ENCODE measurements at places on chromosomes 2 and 18.

DNA sequence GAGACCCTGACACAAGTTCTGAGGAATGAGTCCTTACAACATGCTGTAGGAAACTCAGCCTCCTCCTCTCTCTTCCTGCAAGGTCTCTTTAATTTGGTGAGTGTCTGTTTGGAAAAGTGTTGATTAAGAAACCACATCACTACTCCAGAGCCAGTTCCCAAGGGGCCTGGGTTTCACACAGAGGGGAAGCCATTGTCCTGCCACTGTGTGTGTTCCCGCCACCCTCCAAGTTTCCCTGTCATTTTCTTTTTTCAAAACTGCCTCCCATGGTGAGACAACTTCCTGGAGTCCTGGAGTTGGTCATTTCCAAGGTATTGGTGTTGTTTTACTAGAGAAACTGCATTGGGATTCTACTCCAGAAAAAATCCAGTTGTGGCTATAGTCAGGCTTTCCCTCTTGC is 232.0 kb upstream of the PARD3B start:
- DNase-seq, result no peak

DNA sequence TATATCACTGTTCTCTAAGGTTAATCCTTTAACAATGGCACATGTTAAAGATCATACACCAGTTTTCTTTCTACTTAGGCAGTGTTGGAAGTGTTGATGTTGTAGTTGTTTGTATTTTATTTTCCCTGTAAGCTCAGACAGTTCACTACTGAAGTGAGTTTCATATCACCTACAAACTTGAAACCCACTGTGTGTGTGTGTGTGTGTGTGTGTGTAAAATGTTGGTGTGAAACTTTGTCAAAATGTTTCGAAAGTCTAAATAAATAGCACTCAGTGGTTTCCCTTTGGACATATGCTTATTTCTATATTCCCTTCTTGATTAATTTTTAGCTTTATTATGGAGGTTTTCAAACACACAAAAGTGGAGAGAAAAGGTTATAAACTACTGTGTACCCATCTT is 79.8 kb upstream of the CAVIN2 start:
- no peak for DNase-seq

GRCh38 chr2:24472416-24472815 is 18.6 kb upstream of the NCOA1 start:
- no peak for DNase-seq

DNA sequence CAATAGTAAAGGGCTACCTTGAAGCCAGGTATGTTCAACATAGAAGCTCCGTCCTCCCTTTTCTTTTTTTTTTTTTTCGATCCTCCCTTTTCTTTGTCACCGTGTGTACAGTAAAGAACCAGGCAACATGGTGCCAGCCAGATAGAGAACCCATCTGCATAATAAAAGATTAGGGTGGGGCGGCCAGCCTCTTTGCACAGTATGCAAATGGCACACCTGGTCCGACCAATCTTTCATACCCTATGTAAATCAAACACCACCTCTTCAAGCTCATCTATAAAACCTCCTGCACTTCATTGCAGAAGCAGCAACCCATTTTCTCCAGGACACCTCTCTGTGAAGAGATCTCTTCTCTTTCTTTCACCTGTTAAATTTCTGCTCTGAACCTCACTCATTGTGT is 7.3 kb upstream of the WDR33 start:
- no peak for DNase-seq

DNA sequence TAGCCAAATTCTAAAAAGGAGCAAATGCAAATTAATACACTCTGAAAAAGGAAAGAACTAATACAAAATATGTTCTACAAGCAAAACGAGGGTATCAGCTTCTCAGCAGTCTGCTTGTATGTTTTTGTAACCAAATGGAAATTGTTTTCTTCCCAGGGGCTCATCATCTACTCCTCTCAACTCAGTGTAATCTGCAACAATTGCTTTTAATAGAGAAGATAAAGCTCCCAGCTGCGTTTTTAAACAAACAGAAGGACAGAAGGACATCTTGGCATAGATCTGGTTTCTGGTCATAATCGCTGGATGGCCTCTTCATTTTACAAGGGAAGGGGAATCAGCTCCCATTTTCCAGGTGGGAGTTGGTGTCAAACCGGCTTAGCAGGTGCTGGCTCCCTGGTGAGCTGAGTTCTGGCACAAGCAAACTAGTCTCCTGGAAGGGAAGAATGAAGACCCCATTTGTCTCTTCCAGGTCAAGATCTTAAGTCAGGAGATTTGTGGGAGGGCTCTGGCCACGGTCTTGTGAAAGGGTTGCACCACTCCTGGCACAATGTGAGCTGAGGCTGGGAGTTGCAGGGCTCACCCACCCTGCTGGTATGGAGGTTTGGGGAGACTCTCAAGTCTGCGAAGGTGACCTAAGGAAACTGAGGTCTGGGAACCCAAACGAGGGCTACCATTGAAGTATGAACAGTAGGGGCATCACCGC is 41.6 kb downstream of the NPPC start:
- no peak for DNase-seq

GRCh38 chr2:150286730-150287362 is 200.6 kb downstream of the RND3 start:
- DNase-seq, result no peak

DNA sequence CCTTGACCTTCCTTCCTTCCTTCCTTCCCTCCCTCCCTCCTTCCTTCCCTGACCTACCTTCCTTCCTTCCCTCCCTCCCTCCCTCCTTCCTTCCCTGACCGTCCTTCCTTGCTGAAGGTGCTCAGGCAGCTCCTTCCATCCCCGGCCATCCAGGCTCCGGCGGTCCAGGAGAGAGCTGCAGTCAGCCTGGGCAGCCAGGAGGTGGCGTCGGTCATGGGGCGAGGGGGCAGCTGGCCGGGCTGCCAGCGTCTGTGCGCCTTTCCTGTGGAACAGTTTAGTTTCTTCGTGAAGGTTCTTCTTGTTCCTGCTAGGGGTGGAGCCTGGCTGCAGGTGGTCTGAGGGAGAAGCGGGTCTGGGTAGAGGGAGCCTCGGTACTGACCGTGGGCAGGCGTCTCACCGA is 15.7 kb downstream of the GPR35 start:
- peak; percentile 18 for DNase-seq

DNA sequence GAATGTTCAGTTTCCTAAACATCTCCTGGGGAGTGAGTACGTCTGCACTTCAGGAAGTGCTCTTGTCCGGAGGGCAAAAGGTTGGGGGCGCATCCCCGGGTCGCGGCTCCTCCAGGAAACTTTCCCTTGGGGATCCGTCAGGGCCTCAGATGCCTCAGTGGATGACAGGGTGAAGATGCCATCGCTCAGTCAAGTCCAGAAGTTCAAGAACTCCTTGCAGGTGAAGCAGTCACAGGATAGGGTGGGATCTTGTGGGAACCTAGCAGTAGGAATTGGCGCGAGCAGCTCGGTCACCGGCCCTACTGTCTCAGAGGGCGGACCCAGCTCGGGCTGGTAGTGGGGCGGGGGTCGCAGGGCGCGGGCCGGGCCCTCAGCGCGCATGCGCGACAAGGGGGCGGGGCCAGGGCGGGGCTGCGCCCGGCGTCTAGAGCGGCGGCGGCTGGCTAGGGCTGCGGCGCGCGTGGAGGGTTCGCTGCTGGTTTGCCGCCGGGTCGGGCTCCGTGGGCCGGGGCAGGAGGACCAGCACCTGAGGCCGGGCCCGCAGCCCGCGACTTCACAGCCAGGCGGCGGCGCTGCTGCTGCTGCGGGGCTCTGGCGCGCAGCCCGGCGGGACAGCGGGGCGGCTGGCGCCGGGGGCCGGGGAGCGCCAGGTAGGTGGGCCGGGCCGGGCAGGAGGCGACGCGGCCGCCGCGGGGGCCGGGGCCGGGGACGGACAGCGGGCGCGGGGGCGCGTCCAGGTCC is at the start of gene INPP4A:
Gene INPP4A (plus strand): TSS at position 423 of the 741 bp plus-strand sequence. CDS start 75,191 bp downstream, outside the sequence.
- DNase-seq, result peak; percentile 55

DNA sequence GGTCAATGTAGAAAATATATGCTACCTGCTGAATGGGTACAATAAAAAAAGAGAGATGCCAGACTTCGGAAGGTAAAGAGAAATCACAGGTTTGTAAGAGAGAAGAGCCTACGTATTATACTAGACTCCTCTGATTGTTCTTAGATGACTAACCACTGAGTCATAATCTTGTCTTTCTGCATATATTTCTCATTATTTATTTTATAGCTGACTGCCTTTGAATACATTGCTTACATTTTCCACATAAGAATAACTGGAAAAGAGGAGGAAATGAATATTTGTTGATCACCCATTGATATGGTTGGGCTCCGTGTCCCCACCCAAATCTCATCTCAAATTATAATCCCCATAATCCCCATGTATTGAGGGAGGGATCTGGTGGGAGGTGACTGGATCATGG is 90.3 kb upstream of the RAB27B start:
- no peak for DNase-seq

- no peak for DNase-seq
Observed at GRCh38 chr2:109448946-109449788, 164.6 kb downstream of the SEPTIN10 start.

DNA sequence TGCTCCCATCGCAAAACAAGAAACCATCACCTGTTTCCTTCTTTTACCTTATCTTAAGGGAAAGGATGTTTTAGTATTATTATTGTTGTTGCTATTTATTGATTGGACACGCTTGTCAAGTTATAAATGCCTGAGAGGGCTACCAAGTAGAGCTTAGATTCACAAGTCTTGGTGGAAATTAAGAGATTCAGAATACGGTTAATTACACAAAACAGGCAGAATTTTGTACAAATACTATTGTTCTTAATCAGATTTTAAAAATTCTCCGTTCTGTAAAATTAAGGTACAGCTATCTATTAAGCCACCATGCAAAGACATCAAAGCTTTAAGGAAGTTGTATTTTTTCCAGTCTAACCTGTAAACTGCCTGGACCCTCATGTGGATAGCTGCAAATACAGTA is 1.1 kb upstream of the ZNF521 start:
- no peak for DNase-seq

DNA sequence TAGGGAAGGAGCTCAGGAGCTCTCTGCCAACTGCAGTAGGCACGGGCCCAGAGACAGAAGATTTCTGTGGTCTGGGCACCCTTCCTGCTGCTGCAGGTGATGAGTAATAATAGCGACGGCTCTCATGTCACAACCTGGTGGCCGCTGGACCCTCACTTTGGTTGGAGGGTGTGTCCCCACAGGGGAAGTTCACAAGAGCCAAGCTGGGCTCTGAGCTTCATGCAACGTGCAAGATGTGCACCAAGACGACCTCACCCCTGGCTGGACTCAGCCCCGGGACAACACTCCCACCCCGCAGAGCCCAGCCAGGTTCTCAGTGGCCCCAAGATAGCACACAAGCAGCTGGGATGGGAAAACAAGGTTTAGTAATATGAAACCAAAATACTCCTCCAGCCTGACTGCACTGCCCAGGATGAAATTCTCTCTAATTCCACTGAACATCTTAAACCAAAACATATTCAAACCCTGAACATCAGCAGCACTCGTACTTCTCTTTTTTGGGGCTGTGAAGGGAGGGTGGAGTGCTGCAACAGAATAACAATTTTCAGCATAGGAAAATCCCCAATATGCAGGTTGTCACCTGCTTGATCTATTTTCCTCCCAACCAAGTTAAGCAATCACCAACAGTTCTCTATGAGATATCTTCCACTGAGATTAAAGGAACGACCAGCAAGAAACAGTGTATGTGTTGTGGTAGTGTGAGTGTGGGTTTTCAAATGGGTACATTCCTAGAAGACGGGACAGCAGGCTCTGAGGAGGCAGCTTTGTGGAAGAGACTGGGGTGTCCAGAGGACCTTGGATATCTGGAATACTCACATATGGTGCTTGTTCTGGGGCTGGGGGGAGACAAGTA is 26.5 kb downstream of the BCL2 start:
- no peak for DNase-seq

- DNase-seq, result no peak
Observed at GRCh38 chr2:109637749-109638570, 23.8 kb downstream of the SOWAHC start.

DNA sequence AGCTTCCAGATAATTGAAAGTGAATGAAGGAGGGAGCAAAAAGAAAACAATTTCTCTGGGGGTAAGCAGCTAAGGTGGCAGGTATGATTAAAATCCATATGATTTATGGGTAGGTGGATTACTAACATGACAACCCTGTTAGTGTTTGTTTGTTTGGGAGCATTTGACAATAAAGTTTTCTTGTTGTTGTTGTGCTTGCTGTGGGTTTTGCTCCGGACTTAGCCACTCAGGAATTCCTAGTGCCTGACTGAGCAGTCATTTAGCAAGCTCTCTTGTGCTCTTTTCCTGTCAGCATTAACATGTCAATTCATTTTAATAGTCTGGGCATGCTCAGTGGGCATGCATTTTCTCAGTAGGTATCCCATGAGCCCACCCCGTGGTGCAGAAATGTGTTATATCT is 674.8 kb upstream of the ZEB2 start:
- peak; percentile 16 for DNase-seq

GRCh38 chr2:43312755-43313641 is 86.6 kb upstream of the ZFP36L2 start:
- no peak for DNase-seq

- DNase-seq, result no peak
Observed at GRCh38 chr18:75694292-75694691, 266.8 kb upstream of the SMIM21 start.

DNA sequence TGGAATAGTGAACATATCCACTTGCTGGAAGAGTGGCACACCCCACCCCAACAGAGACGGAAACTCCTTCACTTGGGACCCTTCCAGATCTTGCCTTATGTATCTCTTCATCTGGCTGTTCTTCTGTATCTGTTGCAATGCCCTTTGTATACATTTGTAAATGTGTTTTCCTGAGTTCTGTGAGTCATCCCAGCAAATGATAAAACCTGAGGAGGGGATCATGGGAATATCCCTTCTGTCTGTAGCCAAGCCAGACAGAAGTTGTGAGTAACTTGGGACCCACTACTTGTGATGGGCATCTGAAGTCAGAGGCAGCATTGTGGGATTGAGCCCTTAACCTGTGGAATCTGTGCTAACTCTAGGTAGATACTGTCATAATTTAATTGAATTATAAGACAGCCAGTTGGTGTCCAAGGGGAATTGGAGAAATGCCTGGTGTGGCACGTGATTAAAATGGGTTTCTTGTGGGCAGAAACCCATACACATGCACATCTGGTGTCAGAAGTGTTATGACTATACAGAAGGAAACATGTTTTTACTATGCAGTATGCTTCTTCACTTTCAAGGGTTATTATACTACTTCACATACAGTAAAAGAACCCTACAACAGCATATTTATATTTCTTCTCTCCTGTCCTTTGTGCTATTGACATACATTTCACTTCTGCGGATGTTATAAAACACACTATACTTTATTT is 32.3 kb upstream of the TMEM247 start:
- DNase-seq, result no peak

DNA sequence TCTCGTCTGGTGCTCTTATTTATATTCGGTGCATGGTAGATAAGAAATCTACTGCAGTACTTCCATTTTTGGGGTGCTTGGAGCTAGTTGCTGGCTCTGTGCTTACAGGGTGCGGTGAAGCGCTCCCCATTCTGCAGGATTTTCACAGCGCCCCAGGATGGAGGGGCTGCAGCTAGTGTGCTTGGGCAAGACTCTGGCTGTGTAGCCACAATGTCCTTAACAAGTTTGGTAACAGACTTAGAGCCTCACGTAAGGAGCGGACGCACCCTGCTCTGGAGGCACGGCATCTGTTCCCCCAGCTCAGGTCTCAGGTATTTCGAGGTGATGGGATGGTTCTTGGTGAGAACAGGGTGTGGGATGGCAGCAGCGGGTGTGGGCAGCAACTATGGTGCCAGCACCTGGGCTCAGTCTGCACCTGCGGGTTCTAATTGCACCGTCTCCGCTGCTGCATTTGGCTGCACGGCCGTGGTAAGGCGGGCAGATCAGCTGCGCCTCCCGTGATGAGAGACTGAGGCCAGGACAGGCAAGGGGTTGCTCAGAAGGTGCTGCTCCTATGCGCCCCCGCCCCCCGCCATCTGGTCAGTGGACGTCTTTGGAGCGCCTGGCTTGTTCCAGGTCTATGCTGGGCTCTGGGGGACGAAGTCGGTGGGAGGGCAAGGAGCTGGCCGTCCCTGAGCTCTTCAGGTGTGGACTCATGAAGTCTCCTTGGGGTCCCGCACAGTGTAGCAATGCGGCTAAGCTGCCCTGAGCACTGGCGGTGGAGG is 20.1 kb upstream of the ALLC start:
- no peak for DNase-seq
